ENCODE measurements at places on chromosomes 6 and 20.

GRCh38 chr20:53748176-53748575, 154.5 kb upstream of the ZNF217 start:
- DNase-seq: no peak

DNA sequence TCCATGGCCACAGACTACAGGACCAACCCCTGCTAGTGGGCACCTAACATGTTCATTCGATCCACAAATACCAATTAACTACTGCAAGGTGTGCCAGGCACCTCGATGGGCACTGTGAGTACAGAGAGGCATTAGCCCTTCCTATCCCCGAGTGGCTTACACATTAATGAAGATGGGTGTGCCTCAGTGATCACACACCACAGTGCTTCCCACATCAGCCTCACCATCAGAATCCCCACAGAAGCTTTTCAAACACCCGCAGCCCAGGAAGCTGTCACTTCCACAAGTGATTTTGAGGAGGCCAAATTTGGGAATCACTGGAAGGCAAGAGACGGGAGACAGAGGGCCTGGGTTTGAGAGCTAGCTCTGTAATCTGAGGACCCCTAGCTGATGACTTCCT, 23.7 kb downstream of the EZR start:
- DNase-seq: no peak

- peak; percentile 64 for DNase-seq
Observed at GRCh38 chr6:137799950-137800568, 67.0 kb upstream of the TNFAIP3 start.

- no peak for DNase-seq
Observed at GRCh38 chr6:18183766-18184165, 28.5 kb downstream of the KDM1B start.

DNA sequence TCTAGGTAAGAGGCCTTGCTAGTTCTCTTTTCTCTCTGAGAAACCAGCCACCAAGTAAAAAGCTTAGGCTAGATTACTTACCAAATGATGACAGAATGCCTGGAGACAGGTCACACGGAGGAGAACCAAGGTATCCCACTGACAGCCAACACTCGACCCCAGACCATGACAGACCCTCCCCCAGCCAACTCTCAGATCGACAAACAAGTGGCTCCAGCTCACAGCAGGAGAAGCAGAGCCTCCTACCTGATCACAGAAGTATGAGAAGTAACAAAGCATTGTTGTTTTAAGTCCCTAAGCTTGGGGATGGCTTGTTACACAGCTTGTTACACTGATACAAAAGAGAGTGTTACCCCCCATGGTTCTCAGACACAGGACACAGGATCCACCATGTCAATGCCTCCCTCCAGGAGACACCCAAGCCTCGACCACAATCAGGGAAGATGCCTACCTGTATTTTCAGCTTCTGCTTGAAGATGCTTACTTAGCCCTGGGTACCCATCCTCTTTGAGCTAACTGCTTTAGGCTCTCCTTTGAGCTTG, 423.8 kb upstream of the JARID2 start:
- no peak for DNase-seq

GRCh38 chr6:139597771-139598755, 223.6 kb upstream of the CITED2 start:
- peak; percentile 97 for DNase-seq

GRCh38 chr6:16639684-16640480, 121.4 kb downstream of the ATXN1 start:
- peak; percentile 88 for DNase-seq

GRCh38 chr6:39416728-39417127, 94.2 kb upstream of the KCNK16 start:
- peak; percentile 98 for DNase-seq

DNA sequence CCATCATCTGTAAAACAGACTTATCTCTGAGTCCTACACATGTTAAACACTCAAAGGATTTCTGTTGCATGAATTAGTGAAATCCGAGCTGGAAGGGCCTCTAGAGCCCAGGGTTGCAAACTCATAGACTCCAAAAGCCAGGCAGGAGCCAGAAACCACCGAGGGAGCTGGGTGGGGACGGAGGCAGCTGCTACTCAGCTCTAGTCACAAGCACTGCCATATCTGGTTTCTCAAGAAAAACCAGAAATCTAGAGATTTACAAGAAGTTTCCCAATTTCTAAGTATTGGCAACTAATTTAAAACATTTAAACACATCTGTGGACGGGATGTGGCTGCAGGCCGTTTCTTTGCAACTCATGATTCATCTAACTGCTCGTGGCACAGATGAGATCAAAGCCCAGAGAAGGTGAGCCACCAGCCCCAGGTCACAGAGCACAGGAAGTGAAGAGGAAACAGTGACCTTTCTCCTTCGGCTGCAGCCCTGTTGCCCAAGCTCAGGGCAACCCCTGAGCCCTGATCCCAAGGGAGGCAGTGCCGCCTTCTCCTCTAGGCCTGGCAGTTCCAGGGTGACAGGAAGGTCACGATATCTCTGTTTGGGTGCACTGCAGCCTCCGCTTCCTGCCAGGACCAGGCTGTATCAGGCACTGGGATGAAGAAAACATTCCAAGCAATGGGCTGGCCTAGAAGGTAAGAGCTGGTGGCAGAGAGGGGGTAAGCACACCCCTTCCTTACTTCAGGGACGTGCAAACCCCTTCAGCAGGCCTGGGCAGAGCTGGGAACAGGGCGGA, 26.4 kb upstream of the PTGIS start:
- peak; percentile 44 for DNase-seq

GRCh38 chr20:4736875-4737274, 15.2 kb downstream of the PRND start:
- DNase-seq: no peak

GRCh38 chr6:51398064-51398705, 579.5 kb downstream of the TFAP2B start:
- DNase-seq: no peak

DNA sequence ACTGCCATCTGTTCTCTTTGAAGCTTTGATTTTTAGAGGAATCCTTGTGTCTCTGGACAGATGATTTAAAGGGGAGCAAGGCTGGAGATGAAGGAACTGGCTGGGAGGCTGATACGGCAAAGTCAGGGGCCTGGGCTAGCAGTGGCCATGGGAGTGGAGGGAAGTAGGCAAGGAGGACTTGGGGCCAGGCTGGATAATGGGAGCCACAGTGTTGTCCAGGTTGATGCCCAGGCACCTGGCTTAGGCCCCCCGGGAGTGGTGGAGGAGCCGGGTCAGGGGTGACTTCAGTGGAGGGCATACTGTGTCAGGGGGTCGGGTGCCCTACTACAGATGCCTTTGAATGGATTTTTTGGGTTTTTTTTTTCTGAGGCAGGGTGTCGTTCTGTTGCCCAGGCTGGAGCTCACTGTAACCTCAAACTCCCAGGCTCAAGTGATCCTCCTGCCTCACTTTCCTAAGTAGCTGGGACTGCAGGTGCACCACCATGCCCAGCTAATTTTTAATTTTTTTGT, 45.0 kb downstream of the EFCAB8 start:
- no peak for DNase-seq

DNA sequence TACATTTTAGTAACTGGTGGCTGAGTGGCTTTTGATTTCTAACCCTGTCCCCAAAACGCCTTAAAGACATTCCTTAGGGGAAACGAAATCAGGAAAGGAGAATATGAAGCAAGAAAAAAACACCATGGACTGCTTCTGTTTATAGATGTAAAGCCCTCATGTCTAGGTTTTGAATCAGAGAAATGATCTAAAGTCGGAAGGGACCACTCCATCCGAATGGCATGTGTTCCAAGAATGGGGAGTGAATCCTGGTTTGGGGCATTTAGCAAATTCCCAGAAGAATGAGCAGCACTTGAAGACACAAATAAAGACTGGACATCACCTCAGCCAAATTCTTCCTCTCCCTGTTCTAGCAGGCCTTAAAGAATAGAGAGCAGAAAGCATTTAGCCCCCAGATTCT, 65.6 kb downstream of the CAP2 start:
- DNase-seq: peak; percentile 72

DNA sequence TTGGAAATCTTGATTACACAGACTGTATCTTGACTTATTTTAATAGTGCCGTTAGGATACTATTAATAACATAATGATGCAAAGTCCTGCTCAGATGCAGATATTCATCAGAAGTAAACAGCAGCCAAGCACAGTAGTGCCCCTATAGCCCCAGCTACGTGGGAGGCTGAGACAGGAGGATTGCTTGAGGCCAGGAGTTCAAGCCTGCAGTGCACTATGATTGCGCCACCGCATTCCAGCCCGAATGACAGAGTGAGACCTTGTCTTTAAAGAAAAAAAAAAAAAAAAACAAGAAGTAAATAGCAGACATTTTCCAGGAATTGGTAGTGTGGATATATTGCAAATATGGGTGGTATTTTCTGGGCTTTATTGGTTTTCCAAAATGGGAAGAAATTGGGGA, 61.8 kb downstream of the TULP4 start:
- peak; percentile 38 for DNase-seq

DNA sequence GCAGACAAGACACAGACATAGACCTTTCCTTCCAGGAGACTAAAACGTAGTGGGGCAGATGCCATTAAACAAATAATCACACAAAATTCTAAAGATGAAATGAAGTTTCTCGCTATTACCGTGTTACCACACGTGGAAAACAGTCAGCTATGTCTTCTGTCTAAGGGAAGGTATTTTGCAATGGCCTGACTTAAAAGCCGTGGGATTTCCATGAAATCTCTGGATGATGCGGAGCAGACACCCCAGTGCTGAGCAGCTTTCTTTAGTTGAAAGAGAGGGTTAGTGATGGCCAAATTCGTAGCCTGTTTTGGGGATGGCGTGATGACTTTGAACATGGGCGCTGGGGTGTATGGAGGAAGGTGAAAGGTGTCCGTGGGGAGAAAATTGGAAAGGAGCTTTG, 281.8 kb downstream of the NRN1 start:
- no peak for DNase-seq

GRCh38 chr6:25054469-25054868, 118.7 kb upstream of the RIPOR2 start:
- DNase-seq: peak; percentile 75

GRCh38 chr6:50707652-50708300, 5.5 kb upstream of the TFAP2D start:
- no peak for DNase-seq

GRCh38 chr20:6311841-6312655, 189.2 kb upstream of the FERMT1 start:
- DNase-seq: no peak

DNA sequence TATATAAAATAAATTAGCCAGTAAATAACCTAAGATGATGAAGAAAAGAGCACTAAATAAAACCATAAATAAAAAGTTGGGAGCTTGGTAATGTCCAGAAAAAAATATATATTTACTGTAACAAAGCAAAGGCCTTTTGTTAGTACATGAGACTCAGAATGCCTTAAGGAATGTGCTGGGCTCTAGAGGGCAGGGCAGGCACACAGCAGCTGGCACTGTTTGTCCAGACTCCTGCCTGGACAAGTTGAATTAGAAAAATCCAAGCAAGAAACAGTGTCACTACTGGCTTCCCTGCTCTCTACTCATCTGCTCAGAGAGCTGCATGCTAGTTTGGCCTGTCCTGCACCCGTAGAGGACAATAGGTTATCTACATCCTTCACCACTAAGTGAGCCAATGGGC, 8.8 kb downstream of the DEFB129 start:
- DNase-seq: peak; percentile 6

- DNase-seq: peak; percentile 71
Observed at GRCh38 chr6:147508042-147508865, at the start of gene SAMD5. SAMD5 (plus strand) TSS chr6:147508690; CDS start chr6:147508929, 239 bp downstream.

DNA sequence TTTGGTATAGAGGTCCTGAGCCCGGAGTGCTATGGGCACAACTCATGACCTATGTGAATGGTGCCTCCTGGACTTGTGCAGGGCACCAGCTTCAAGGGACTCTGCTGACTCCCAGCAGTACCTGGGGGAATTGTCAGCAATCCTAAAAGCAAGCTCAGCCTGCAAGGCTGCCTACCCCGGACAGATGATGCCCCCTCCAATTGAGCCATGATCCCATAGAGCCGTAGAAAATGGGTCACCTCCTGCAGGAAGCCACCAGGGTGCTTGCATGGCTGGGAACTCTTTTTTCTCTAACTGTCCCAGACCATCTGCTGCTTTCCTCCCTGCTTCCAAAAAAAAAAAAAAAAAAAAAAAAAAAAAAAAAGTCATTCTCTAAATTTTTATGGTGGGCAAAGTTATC, 12.9 kb upstream of the PRND start:
- DNase-seq: no peak

DNA sequence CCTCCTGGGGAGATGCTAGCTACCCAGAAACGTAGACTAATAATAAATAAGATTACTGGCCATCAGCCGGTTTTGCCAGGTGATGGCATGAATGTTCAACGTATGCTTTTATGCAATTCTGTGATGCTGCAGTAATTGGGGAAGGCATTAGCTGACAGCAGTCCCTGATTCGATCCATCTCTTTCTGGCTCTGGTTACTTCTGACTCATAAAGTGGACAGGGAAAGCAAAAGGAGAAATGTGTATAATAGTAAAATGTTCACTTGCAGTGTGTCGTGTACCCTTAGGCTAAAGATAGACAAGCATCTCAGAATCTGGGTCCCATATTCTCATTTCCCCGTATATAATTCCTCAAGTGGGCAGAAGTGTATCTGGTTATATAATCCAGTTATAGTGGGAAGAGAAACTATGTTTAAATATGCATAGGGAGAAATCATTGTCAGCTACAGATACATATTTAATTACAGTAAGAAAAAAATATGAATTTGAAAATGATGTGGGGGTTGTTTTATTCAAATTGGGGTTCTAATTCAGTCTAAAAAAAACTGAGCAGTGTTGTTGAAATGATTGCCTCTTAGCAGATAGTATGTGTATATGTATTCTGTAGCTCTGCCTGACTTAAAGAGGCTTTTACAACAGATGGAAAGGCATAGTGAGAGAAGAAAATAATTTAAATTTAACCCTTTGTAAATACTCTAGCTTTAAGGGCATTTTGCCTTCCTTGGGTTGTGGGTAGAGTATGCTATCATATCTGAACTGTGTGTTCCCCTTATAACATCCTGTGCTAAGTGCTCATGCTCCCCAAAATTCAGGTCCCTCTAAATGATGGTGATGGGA, 40.6 kb downstream of the DOK5 start:
- DNase-seq: no peak

GRCh38 chr6:142781129-142781528, 163.8 kb downstream of the HIVEP2 start:
- DNase-seq: no peak

DNA sequence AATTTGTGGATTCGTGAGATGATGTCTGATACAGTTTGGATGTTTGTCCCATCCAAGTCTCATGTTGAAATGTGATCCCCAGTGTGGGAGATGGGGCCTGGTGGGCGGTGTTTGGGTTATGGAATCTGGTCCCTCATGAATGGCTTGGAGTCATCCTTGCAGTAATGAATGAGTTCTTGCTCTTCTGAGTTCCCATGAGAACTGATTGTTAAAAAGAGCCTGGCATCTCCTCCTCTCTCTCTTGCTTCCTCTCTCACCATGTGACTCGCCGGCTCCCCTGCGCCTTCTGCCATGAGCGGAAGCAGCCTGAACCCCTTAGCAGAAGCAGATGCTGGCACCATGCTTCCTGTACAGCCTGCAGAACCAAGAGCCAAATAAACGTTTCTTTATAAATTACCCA, 30.5 kb upstream of the RPP40 start:
- no peak for DNase-seq

Data from EL (cell line).